ENCODE measurements at places on chromosomes 3 and 15. TPM values are rescaled to one million over a fixed set of nuclear protein-coding genes. Genes with fewer than 3 reads are reported as not detected.

IGF2BP2 gene
- total RNA-seq = 0.24 TPM

CCR1 gene
- 1.5 TPM for total RNA-seq

TJP1 gene
- total RNA-seq = 0.02 TPM

UBAP1L gene
- total RNA-seq = 4.9 TPM
